ENCODE measurements at places on chromosomes 12 and 14. TPM values are rescaled to one million over a fixed set of nuclear protein-coding genes. Genes with fewer than 3 reads are reported as not detected.

Gene BTG1
- 89.5 TPM for total RNA-seq

Gene ENDOU
- 2.1 TPM for total RNA-seq

Gene DIP2B
- 23.3 TPM for total RNA-seq

Gene SERPINA9
- total RNA-seq, result not detected

Gene PAH
- not detected for total RNA-seq
